ENCODE measurements at places on chromosomes 7 and 10.

GRCh38 chr7:30433082-30433481 lies 45.5 kb downstream of the NOD1 start:
- no peak for DNase-seq

DNA sequence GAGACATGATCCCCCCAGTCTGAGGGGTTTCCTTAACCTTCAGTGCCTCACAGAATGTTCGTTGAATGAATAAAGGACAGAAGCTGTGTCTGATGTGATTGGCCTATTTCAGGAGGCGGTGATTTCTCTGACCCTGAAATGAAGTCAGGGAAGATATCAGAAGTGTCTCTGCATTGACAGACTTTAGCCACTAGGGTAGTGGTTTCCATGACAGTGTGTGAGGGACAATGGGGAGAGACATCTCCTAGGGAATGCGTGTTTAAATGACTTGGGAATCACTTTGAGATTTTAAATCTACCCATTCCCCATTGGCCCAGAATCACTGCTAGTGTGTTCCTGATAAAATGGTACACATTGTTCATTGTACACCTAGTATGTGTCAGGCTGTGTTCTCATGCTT lies 132.0 kb downstream of the CFAP58 start:
- DNase-seq: no peak

GRCh38 chr7:907158-907980 lies 31.0 kb downstream of the GET4 start:
- DNase-seq: no peak

DNA sequence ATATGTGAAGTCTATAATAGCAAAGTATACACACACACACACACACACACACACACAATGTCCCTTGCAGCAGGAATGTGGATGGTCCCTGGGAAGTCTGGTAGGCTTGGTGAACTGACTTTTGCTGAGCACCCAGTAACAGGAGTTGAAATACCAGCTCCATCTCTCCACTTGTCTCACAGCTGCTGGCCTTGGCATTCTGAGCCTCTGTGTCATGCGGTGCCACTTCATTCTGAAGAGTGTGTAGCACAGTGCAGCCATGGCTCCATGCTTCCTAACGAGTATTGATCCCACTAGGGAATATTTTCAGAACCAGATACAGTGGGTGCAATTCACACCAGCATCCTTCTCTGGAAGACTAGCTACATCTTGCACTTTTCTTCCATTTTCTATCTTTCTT lies 192.4 kb downstream of the ADARB2 start:
- DNase-seq: peak; percentile 38

DNA sequence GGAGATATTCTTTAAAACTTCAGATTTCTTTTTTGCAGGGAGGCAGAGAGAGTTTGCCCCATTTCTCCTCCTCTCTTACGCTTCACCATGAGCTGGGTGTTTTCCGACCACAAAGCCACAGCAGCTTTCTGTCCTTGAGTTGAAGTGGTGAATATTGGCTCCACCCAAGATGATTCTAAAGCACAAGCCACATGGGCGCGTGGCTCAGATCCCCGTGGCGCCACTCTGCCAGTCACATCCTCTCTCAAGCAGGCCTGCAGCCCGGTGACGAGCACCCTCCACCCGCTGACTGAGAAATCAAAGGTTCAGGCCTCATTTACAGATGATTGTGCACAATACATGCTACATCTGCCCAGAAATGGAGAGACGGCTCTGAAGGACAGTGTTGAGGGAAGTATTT lies 27.6 kb upstream of the RNF32 start:
- DNase-seq: no peak

GRCh38 chr7:45435131-45435530 lies 139.0 kb upstream of the ADCY1 start:
- DNase-seq: no peak

DNA sequence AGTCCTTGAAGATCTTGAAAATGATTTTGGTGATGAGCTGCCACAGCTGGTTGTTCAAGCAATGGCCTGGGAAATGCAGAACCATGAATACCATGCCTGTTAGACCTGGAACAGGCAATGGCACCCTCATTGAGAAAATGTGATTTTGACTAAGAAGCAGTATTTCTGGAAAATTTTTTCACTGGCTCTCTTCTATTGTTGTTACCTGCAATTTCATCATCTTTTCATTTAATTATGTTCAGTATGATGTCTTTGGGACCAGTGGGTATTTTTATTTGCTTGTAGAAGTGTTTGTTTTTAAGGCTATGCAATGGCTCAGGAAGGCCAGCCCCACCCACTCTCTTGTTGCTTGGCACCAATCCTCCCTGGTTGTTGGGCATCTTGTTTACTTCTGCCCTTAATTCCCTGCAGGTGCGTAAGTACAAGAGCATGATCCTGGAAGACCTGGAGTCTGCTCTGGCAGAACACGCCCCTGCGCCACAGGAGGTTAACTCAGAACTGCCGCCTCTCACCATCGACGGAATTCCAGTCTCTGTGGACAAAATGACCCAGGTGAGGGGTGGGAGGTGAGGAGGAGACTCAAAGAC lies 78.6 kb downstream of the NRF1 start:
- DNase-seq: no peak

- no peak for DNase-seq
Observed at GRCh38 chr10:86693721-86694369, 25.5 kb downstream of the LDB3 start.

GRCh38 chr10:5507649-5508131 lies 8.3 kb upstream of the CALML5 start:
- DNase-seq: no peak

- no peak for DNase-seq
Observed at GRCh38 chr7:50470250-50471163, 20.4 kb upstream of the FIGNL1 start.

DNA sequence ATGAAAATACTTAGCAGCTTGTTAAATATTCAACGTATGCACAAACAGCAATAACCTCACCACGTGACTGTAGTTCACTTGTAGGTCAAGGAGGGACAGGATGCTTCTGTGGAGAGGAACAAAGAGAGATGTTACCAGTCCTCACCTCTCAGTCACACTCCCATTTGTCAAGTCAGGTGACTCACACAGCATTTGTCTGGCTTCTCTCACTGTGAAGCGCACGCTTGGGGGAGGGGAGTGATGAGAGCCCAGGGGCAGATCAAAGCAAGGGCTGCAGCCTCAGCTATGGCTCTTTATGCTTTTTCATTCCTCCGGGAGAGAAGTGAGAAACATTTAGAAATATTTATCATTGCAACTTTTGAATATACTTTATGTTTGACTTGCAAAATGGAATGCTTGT lies 2.9 kb upstream of the RBM20 start:
- DNase-seq: peak; percentile 80

GRCh38 chr7:14095233-14095950 lies 105.9 kb upstream of the ETV1 start:
- DNase-seq: no peak

DNA sequence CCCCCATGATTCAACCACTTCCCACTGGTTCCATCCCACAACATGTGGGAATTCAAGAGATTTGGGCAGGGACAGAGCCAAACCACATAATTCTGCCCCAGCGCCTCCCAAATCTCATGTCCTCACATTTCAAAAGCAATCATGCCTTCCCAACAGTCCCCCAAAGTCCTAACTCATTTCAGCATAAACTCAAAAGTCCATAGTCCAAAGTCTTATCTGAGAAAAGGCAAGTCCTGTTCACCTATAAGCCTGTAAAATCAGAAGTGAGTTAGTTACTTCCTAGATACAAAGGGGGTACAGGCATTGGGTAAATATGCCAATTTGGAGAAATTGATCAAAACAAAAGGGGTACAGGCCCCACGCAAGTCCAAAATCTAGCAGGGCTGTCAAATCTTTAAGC lies 272.9 kb downstream of the MAGI2 start:
- DNase-seq: no peak

DNA sequence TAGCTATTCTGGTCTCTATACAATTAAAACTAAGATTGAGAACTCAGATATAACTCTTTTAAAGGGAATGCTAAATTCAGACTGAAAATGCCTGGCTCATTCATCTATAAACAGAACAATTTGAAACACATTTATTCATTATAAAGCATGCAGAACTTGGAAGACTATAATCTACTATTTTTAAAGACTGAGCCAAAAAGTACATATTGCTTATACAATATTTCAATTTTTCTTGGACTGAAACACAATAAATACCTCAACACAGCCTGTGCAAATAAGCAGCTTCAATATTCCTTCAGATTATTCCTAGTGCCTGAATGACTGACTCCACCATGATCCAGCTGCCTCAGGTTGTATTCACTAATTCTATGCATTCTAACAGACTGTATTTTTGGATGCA lies 15.5 kb upstream of the PHYH start:
- DNase-seq: no peak

DNA sequence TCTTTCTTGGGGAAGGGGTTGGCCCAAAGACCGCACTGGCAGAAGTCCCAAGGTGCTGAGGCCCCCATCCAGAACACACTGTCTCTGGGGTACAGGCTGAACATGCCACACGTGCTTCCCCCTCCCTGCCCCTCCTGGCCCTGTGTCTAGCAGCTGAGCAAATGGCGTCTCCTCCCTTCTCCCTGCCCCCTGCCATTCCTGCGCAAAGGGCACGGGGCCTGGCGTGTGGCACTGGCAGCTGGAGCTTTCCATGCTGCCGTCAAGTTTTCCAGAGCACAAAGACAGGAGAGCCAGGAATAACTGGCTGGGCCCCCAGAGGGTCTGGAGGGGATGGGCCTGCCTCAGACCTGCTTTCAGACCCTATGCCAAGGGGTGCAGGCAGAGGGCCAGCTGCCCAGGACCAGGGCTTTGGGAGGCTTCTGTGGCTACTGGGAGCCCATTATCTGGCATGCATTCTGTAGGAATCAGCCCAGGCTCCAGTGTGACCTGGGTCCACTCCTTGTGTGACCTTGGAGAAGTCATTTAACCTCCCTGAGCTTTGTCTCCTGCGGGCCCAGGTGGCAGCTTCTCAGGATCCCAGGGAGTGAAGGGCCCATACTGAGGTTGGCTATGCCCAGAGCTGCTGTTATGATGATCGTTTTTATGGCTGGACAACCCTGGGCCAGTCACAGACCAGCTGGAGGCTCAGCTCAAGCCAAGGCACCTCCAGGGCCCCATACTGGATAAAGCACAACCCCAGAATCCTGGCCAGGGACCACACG lies 710 bp upstream of the LDB3 start:
- no peak for DNase-seq

DNA sequence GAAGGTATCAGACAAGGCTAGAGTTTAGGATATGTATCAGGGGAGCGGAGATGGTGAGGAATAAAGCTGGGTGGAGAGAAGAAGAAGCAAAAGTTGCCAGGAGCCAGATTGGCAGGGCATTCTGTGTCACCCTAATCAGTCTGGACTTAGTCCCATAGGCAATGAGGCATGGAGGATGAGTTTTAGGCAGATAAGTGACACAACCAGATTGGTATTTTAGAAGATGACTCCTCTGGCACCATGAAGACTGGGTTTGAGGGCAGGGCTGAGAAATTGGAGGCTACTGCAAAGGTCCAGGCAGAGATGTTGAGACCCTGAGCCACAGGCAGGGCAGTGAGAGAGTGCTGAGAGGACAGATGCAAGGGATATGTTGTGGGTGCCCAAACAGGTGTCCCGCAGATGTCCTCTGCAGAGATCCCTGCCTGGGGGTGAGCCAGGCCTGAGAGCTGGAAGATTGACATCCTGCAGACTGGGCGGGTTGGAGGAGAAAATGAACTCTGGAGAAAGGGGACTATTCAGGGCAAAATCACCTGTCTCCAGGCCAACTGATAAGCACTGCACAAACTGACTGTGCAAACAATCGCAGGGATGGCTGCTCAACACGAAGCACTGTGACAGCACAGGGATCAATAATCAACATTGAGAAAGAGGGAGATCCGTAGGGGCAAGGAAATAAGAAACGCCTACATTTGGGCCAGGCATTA lies 11.9 kb upstream of the HABP2 start:
- DNase-seq: no peak

GRCh38 chr7:139914306-139915267 lies 85.5 kb downstream of the TBXAS1 start:
- DNase-seq: no peak

- DNase-seq: no peak
Observed at GRCh38 chr10:103181244-103181643, 11.8 kb downstream of the NT5C2 start.

DNA sequence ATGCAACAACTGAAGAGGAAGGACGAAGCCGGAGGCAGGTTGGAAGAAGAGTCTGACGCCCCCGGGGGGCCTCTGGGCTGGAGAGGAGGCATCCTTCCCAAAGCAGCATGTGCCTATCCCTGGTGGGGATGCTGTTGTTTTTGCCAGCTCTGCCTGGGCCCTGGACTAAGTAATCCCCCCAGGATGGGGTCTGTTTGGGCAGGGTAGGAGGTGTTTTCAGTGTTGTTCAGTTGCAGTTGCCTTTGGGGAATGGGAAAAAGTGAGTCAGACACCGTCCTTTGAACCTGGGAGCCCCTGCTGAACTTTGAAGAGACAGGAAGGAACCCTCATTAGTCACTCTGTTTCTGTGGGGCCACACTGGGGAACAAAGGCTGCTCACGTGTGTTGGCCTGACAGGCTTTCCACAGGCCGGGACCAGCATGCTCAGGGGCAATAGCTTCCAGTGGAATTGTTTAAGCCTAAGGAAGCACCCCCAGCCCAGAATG lies 35.2 kb upstream of the GDF10 start:
- DNase-seq: no peak

DNA sequence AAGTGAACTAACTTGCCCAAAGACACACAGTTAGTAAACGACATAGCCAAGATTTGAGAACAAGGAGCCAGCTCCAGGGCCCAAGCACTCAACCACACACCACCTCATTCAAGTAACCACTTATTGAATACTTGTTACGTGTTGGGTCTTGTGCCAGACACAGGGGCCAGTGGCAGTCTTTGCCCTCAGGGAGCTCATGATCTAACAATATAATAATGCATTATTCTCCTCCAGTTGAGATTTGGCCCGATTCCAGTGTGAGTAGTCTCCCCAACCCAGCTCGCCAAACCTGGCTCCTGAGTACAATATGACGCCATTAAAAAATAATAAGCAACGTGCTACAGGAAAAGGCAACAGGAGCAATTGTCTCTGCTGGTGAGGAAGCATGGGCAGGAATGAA lies 14.4 kb upstream of the STK17A start:
- no peak for DNase-seq

DNA sequence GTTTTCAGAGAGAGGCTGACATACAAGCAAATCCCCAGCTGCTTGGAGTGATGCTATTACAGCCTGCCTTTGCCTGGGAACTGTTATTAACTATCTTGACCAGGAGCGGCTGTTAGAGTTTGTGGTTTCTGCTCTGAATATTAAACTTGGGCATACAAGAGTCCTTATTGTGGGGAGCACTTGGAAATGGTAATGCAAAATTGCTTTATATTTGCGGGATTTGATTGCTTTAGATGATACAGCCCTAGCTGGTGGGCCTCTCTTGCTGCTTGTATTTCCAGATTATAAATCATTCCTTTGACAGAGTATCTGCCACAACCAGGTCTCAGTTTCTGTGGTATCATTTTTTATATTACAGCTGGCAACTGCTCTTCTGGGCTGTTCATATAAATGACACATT lies 101.9 kb upstream of the FAM204A start:
- DNase-seq: no peak
